ENCODE measurements at places on chromosomes 2 and 18. TPM values are rescaled to one million over a fixed set of nuclear protein-coding genes. Genes with fewer than 3 reads are reported as not detected.

The TMEM169 gene
- total RNA-seq: 0.51 TPM

- no peak for DNase-seq
Measured at GRCh38 chr2:9300829-9301453, 94.3 kb downstream of the ASAP2 start.

- no peak for DNase-seq
Measured at GRCh38 chr2:33617401-33617800, 18.3 kb upstream of the FAM98A start.

GRCh38 chr2:36539631-36540030, 58.3 kb downstream of the FEZ2 start:
- no peak for DNase-seq

- DNase-seq: no peak
Measured at GRCh38 chr2:108128249-108128648, 111.5 kb upstream of the SULT1C3 start.
